Right lung (tissue), 10 donors: ENCODE measurements at places on chromosomes 16 and 17. TPM values are rescaled to one million over a fixed set of nuclear protein-coding genes. Genes with fewer than 3 reads are reported as not detected.

Gene SEZ6
- 0.59 TPM for polyA plus RNA-seq

Gene ABCA9
- 9.9 TPM for polyA plus RNA-seq

Gene KIF19
- 1.5 TPM for polyA plus RNA-seq

Gene DOC2B
- polyA plus RNA-seq: 3.7 TPM

Gene NPIPB13
- 21.1 TPM for polyA plus RNA-seq

Gene CEMP1
- polyA plus RNA-seq: 2.6 TPM

Gene UTS2R
- polyA plus RNA-seq: not detected

Gene KRTAP2-4
- not detected for polyA plus RNA-seq

Gene KRTAP2-2
- polyA plus RNA-seq: not detected

Gene CETP
- polyA plus RNA-seq: 12.3 TPM

Gene SOST
- polyA plus RNA-seq: not detected

DNA sequence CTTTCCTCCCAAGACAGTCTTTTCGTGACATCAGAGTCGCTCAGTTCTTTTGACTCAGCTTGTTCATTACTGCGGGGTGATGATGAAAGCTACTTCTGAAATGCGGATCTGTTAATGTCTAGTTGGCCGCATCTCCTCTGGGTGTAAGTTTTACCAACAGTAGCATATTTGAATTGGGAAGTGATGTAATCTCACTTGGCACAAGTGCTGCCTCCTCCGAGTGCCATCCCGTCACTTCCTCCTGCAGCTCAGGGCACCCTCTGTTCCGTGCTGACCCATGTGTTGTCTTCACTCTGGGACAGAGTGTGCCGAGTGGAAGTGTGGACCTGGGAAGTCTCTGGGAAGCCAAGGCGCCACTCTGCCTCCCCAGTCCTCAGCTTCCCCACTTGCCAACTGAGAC is 8.9 kb downstream of the ADAD2 start:
- DNase-seq: no peak

DNA sequence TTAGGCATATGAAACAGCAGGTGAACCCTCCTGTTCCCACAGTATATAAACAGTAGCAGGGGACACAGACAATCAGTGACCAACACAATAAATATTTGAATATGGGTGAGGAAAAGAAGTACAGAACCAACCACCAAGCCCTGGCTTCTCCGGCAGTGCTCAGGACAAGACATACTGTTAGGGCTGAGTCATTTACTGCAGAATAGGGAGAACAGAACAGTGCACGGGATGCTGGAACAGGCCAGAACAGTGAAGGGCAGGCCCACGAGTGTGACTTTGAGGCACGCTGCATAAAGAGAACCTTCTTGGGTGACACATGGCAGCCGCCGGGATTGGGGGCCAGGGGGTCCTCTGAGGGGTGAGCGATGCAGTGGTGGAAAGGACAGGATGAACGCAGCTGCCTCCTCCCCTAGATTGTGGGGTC is 160.4 kb downstream of the CMIP start:
- no peak for DNase-seq

- DNase-seq: no peak
Observed at GRCh38 chr17:44887971-44888954, 11.0 kb downstream of the EFTUD2 start.

DNA sequence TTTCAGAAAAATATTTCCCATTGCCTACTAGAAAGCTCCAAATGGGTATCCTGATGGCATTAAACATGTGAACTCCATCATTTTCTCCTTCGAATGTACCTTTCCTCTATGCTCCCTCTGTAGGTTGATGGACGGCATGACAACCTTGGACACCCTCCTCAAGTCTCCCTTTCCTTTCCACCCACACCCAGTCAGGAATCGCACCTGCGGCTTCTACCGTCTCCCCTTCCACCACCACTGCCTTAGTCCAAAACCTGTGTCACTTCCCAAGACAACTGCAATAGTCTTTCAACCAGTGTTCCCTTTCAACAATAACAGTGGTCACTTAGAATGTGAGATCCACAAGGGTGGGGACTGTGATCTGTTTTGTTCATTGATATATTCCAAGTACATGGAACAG is 233.1 kb upstream of the AXIN2 start:
- DNase-seq: no peak

- DNase-seq: peak; percentile 98
Observed at GRCh38 chr17:42422958-42423712, at the start of gene CAVIN1. Gene CAVIN1 (minus strand): TSS chr17:42423256. CDS start chr17:42423097, 159 bp downstream.

DNA sequence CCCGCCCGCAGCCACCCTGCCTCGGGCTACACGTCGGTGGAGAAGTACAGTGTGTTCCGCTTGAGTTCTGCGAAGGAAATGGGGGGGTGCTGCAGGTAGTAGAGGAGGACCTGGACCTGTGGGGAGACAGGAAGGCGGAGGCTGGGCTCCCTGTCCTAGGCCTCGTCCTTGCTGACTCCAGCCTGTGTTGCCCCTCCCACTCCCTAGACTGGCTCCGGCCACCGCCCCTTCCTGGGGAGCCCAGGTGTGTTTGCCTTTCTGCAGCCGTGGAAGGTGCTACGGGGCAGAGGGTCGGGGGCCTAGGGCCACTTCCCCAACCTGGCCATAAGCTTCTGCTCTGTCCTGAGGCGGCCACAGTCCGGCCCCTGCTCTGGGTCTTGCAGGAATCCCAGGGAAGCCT is 9.1 kb downstream of the TIMM22 start:
- no peak for DNase-seq

GRCh38 chr16:82093666-82094300 is 58.7 kb downstream of the HSD17B2 start:
- no peak for DNase-seq

- DNase-seq: no peak
Observed at GRCh38 chr17:36876966-36877365, 60.3 kb upstream of the LHX1 start.

DNA sequence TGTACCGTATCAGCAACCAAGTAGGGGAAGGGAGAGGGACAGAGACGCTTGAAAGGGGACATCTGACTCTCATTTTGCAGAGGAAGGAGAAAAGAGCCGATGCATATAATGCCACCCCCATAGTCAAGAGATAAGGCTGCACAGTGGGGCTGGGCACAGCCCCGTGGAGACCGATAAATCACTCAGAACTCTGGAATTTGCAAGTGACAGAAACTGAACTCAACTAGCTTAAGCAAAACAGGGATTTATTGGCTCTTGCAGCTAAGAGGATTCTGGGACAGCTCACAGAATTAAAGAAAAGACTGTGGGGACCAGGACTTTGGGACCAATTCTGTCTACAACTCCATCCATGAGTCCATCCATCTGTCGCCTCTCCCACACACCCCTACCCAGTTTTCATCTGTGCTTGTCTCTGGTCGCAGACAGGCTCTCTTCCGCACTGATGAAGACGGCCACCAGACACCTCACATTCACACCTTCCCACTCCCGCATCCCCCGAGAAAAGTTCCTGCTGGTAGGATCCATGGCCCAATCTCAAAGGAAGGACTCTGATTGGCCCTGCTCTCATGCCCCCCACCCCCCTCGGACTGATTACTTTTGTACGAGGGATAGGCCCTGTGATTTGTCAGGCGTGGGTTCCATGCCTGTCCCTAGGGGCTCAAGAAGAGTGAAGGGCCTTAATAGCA is 105.9 kb upstream of the RPL38 start:
- no peak for DNase-seq

GRCh38 chr16:50946098-50946497 is 204.2 kb downstream of the CYLD start:
- DNase-seq: no peak

- DNase-seq: no peak
Observed at GRCh38 chr16:85656351-85657266, 32.1 kb downstream of the GINS2 start.

GRCh38 chr17:45274033-45274432 is 12.1 kb upstream of the SPATA32 start:
- no peak for DNase-seq

DNA sequence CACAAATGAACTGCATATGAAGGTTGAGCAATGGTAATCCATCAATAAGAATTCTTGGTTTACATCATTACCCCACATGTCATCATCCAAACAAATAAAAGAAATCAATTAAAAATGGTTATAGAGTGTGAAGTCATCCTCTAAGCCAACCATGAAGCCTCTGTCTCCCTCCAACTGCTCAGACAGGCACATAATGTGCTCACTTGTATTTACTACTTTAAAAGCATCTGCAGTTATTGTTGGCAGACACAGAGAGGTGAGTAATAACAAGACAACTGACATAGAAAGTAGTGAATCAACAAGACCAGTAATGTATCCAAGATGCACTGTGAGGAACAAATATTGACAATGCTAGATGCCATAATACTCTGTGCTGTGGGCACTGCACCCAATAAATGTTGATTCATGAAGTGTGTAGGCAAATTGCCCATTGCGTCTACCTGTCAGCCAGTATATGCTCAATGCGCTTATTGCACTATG is 20.0 kb downstream of the ADAMTS18 start:
- no peak for DNase-seq

DNA sequence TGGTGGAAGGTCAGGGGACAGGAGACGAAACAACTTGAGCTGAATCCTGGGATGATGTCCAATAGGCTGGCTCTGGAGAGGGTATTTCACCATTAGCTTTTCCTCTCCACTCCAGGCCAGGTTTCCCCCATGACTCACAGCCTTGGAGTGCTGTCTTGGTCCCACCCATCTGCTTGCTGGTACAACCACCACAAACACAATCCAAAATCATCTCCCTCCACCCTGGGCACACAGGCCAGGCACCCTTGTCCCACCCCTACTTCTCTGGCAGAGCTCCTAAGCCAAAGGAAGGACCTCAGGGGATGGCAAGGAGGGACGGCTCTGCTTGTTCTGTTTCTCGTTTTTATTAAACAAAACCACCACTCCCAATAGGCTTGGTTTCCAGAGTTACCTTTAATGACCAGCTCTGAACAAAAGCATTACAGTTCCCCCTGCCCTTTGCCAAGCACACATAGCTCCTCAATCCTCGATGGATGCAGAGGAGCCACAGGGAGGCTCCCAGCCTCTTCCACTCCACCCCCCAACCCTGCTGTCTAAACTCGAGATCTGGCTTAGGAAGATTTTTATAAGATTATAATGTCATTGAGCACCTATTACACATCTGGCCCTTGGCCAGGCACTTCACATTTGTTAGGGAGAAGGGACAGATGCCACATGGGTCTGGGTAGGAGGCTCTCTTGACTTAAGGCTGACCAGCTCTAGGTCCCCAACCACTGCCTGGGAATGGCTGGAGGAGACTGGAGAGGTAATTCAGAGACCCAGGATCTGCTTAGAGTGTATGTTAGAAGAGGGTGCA is 13.3 kb downstream of the CAVIN1 start:
- DNase-seq: no peak
